ENCODE measurements at places on chromosomes 5 and 9.
A peak's percentile ranks its signal among the peaks of the same experiment; 100 is the strongest.

DNA sequence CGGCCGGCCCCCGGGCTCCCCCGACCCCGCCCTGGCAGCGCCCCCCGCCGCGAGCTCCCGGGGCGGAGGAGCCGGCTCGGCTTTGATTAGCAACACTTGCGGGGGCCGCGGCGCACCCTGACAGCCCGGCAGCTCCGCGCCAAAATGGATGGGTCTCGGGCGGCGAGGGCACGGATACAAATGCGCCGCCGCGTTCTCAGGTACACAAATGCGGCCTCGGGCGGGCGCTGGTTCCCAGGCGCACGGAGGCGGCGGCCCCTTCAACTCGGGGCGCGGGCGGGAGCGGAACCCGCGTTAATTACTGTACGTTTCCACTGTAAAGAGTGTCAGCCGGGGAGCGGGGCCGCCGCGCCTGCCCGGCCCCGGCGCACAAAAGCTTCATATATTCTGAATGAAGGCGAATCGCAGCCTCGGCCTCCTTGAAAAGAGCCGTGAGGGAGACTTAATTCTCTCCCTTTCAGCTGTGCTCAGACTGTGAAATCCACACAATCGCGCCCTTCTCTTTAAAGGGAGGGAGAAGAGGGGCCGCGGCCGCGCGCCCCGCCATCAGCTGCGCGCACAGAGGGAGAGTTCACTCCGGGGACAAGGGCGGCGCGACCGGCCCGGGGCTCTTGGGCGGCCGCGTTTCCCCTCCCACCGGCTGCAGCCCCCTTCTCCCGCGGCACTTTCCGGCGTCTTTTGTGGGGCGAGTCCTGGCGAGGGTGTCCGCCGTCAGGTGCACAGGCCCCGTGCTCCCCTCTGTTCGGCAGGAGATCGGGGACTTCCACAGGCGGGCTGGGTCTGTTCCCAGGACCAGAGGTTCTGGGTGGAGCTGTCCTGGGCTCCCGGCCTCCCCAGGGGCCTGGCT, 27.0 kb downstream of the MSX2 start:
- H3K27ac ChIP-seq: no peak overlapping the region
- H3K4me1 ChIP-seq: no peaks in the 10 kb centered on the region
- no peak for DNase-seq
- no peaks in the 10 kb centered on the region for H3K36me3 ChIP-seq
- H3K27me3 ChIP-seq: peaks cover 51% of the 10 kb centered on the region
- no peak overlapping the region for H3K4me3 ChIP-seq

DNA sequence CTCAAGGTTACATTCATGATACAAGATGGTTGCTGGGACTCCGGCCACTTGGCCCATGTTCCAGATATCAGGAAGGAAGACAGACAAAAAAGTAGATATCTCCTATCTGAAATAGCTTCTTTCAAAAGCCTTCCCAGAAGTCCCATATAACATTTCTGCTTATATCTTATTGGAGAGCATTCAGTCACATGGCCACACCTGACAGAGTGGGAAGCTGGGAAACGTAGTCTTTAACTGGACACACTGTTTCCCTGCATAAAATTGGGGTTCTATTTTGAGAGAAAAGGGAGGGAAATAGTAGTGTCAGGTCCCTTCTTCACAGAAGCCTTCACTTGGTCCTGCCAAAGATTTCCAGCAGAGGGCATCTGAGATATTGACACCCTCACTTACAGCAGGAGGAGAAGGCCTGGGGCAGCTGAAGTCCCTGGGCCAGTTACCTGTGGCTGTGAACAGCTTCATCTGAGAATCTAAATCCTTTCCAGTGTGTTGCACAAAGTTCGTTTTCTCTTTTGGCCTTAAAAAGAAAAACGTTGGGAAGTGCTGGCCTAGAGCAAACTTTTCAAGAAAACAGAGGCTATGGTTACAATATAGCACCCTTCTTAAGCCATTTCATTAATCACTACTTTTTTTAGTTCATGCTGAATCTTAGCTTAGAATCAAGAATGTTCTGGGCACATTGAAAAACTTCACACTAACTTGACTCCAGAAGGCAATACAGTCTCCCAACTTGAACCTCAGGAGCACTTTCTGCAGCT, 33.5 kb downstream of the SPEF2 start:
- peaks cover 3% of the 10 kb centered on the region for H3K36me3 ChIP-seq
- peak overlapping the region; percentile 16 for H3K27ac ChIP-seq
- DNase-seq: peak; percentile 56
- no peaks in the 10 kb centered on the region for H3K27me3 ChIP-seq
- H3K4me3 ChIP-seq: no peak overlapping the region

- peaks cover 13% of the 10 kb centered on the region for H3K36me3 ChIP-seq
- peak within 1 kb of the TSS; percentile 95 for H3K27ac ChIP-seq
- H3K4me3 ChIP-seq: peak within 1 kb of the TSS; percentile 88
These were observed at the start of gene ZNF483 for GRCh38 chr9:111525056-111525977. Gene ZNF483 (plus strand): TSS chr9:111525179. CDS start chr9:111527396, 2,217 bp downstream.

DNA sequence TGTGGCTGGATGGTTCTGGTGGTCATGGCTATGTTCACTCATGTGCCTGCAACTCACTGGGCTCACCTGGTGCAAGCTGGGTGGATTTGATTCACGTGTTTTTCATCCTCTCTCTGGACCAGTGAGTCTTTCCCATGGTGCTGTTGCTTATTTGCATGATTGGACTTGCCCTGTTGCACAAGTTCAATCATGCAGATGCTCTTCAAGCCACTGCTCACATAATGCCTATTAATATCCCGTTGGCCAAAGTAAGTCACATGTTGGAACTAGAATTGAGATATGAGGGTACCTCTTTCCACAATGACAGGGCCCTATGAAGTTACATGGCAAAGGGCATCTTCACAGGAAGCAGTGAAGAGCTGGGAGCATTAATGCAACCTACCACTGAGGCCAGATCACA, 26.5 kb upstream of the MROH2B start:
- H3K4me3 ChIP-seq: no peak overlapping the region
- H3K4me1 ChIP-seq: no peaks in the 10 kb centered on the region
- DNase-seq: no peak
- H3K27me3 ChIP-seq: no peaks in the 10 kb centered on the region

GRCh38 chr9:88578121-88579049, 43.4 kb downstream of the NXNL2 start:
- H3K36me3 ChIP-seq: no peaks in the 10 kb centered on the region
- H3K27me3 ChIP-seq: peaks cover 27% of the 10 kb centered on the region
- no peak overlapping the region for H3K4me3 ChIP-seq
- no peak overlapping the region for H3K27ac ChIP-seq
- DNase-seq: peak; percentile 59

- H3K27ac ChIP-seq: no peak overlapping the region
- DNase-seq: no peak
- H3K4me1 ChIP-seq: no peaks in the 10 kb centered on the region
- peaks cover 14% of the 10 kb centered on the region for H3K27me3 ChIP-seq
- no peaks in the 10 kb centered on the region for H3K36me3 ChIP-seq
These were observed 259.5 kb downstream of the GRIA1 start for GRCh38 chr5:153749960-153750359.

- H3K36me3 ChIP-seq: no peaks in the 10 kb centered on the region
- H3K27ac ChIP-seq: no peak overlapping the region
- peaks cover 66% of the 10 kb centered on the region for H3K27me3 ChIP-seq
- peaks cover 26% of the 10 kb centered on the region for H3K4me1 ChIP-seq
- peak overlapping the region; percentile 90 for H3K4me3 ChIP-seq
These were observed 803 bp upstream of the CCNO start for GRCh38 chr5:55234121-55234700.

DNA sequence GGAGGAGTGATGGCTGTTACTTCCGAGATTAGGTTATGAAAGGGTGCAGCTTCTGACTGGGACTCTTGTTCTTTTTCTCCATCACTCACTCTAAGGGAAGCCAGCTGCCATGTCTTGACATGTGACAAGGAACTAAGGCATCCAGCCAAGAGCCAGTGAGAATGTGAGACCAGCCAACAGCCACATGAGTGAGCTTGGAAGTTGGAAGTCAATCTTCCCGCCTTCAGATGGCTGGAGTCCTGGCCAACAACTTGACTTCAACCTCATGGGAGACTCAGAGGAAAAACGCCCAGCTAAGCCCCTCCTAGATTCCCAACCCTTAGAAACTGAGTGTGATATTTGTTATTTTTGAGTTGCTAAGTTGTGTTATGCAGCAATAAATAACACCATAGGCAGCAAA, 201.1 kb downstream of the SNX18 start:
- no peaks in the 10 kb centered on the region for H3K36me3 ChIP-seq
- no peak for DNase-seq
- no peak overlapping the region for H3K4me3 ChIP-seq

GRCh38 chr5:64814073-64814472, 45.3 kb downstream of the CWC27 start:
- H3K4me3 ChIP-seq: no peak overlapping the region
- no peaks in the 10 kb centered on the region for H3K27me3 ChIP-seq
- no peaks in the 10 kb centered on the region for H3K4me1 ChIP-seq
- peak overlapping the region; percentile 11 for H3K27ac ChIP-seq
- no peak for DNase-seq

DNA sequence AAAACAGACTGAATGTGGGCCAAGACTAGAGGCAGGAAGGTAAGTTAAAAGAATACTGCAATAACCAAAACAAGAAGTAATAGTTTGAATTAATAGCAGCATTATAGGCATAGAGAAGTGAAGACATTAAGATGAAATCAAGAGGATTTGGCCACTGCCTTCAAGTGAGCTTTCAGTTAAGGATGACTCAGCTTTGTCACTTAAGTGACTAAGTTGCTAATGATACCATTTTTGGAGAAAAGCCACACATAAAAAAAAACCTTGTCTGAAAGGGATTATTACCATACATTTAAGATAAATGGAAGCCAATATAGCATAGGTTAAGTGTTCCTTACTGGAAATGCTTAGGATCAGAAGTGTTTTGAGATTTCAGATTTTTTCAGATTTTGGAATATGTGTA, 57.0 kb downstream of the ECPAS start:
- peaks cover 2% of the 10 kb centered on the region for H3K4me1 ChIP-seq
- H3K27me3 ChIP-seq: no peaks in the 10 kb centered on the region
- peaks cover 77% of the 10 kb centered on the region for H3K36me3 ChIP-seq
- H3K27ac ChIP-seq: no peak overlapping the region

- no peak overlapping the region for H3K27ac ChIP-seq
- H3K36me3 ChIP-seq: no peaks in the 10 kb centered on the region
- no peak for DNase-seq
- peaks cover 34% of the 10 kb centered on the region for H3K27me3 ChIP-seq
- H3K4me1 ChIP-seq: no peaks in the 10 kb centered on the region
- H3K4me3 ChIP-seq: no peak overlapping the region
These were observed 122.3 kb downstream of the MAST4 start for GRCh38 chr5:66718374-66719002.

GRCh38 chr9:121633736-121634135, 17.7 kb upstream of the DAB2IP start:
- DNase-seq: no peak
- H3K27me3 ChIP-seq: peaks cover 42% of the 10 kb centered on the region
- no peak overlapping the region for H3K4me3 ChIP-seq
- H3K4me1 ChIP-seq: peaks cover 6% of the 10 kb centered on the region
- no peak overlapping the region for H3K27ac ChIP-seq
- no peaks in the 10 kb centered on the region for H3K36me3 ChIP-seq

- no peaks in the 10 kb centered on the region for H3K27me3 ChIP-seq
- H3K4me3 ChIP-seq: no peak overlapping the region
- peaks cover 4% of the 10 kb centered on the region for H3K4me1 ChIP-seq
- no peak for DNase-seq
- H3K27ac ChIP-seq: no peak overlapping the region
These were observed 102.0 kb downstream of the PHF2 start for GRCh38 chr9:93678199-93679019.

- H3K36me3 ChIP-seq: peaks cover 15% of the 10 kb centered on the region
- no peak overlapping the region for H3K27ac ChIP-seq
- no peak for DNase-seq
- H3K4me3 ChIP-seq: no peak overlapping the region
- H3K4me1 ChIP-seq: peaks cover 19% of the 10 kb centered on the region
- no peaks in the 10 kb centered on the region for H3K27me3 ChIP-seq
These were observed 4.0 kb upstream of the WDR70 start for GRCh38 chr5:37375091-37375490.

DNA sequence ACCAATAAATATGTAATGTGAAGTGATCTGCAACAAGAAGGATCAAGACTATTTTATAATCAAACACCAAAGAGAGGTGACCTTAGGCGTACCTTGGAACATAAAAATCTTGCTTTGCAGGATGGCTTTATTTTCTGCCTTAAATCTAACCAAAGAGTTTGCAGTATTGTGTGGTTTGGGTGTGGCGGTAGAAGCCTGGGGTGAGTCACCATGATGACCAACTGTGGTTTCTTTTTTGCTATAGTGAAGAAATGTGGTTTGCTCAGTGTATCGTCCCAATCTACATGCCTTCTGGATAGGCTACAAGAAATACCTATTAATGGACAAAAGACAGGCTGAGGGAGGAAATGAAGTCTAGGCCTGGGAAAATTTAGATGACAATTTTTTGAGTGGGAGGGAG, 5.1 kb upstream of the CAST start:
- peaks cover 18% of the 10 kb centered on the region for H3K36me3 ChIP-seq
- H3K4me1 ChIP-seq: peaks cover 57% of the 10 kb centered on the region
- no peaks in the 10 kb centered on the region for H3K27me3 ChIP-seq
- peak overlapping the region; percentile 79 for H3K27ac ChIP-seq

- H3K36me3 ChIP-seq: peaks cover 4% of the 10 kb centered on the region
- DNase-seq: peak; percentile 37
- H3K4me1 ChIP-seq: peaks cover 53% of the 10 kb centered on the region
- H3K27me3 ChIP-seq: no peaks in the 10 kb centered on the region
These were observed 20.1 kb downstream of the CXXC5 start for GRCh38 chr5:139668064-139668880.

GRCh38 chr5:172052450-172053236, 46.2 kb upstream of the FBXW11 start:
- peaks cover 100% of the 10 kb centered on the region for H3K36me3 ChIP-seq
- H3K4me1 ChIP-seq: peaks cover 15% of the 10 kb centered on the region
- H3K4me3 ChIP-seq: no peak overlapping the region
- no peak for DNase-seq
- peak overlapping the region; percentile 85 for H3K27ac ChIP-seq

GRCh38 chr9:132163876-132164603, 2.2 kb downstream of the NTNG2 start:
- no peak for DNase-seq
- peak overlapping the region; percentile 69 for H3K4me3 ChIP-seq
- no peak overlapping the region for H3K27ac ChIP-seq

- no peak overlapping the region for H3K4me3 ChIP-seq
- no peak for DNase-seq
- peaks cover 8% of the 10 kb centered on the region for H3K36me3 ChIP-seq
- H3K27me3 ChIP-seq: peaks cover 78% of the 10 kb centered on the region
These were observed 24.2 kb downstream of the HMCN2 start for GRCh38 chr9:130289711-130290241.

DNA sequence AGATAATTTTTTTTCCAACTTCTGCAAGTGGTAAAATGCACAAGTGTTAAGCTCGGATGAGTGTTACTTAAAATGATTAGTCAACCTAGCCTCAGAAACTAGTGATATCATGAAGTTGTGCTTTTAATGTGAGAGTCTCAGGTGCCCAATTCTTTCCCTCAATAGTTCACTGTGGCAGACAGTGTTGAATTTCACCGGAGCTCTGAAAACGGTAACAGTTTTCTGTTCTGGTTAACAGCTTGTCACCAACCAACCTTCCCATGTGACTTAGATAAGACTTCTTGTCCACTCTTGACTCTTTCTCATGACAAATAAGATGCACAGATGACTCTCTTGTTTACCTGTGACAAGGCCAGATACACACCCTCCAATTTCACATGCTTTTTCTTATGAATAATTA, 125.5 kb downstream of the OSTF1 start:
- no peak for DNase-seq
- no peaks in the 10 kb centered on the region for H3K4me1 ChIP-seq
- no peak overlapping the region for H3K4me3 ChIP-seq
